ENCODE measurements at places on chromosomes 3 and 15.

- H3K27me3 ChIP-seq, result no peaks in the 10 kb centered on the region
- no peak overlapping the region for H3K27ac ChIP-seq
- no peak for DNase-seq
- no peak overlapping the region for H3K4me3 ChIP-seq
- H3K36me3 ChIP-seq, result no peaks in the 10 kb centered on the region
Observed at GRCh38 chr3:36401056-36401455, 20.8 kb downstream of the STAC start.

- H3K27ac ChIP-seq, result peak overlapping the region; percentile 23
- H3K36me3 ChIP-seq, result no peaks in the 10 kb centered on the region
- H3K27me3 ChIP-seq, result no peaks in the 10 kb centered on the region
- no peak overlapping the region for H3K4me3 ChIP-seq
Observed at GRCh38 chr3:71421820-71422566, 161.5 kb downstream of the FOXP1 start.

GRCh38 chr3:194053136-194053535 lies 82.8 kb upstream of the HES1 start:
- no peaks in the 10 kb centered on the region for H3K36me3 ChIP-seq
- H3K4me1 ChIP-seq, result no peaks in the 10 kb centered on the region
- H3K27ac ChIP-seq, result no peak overlapping the region
- H3K27me3 ChIP-seq, result no peaks in the 10 kb centered on the region

DNA sequence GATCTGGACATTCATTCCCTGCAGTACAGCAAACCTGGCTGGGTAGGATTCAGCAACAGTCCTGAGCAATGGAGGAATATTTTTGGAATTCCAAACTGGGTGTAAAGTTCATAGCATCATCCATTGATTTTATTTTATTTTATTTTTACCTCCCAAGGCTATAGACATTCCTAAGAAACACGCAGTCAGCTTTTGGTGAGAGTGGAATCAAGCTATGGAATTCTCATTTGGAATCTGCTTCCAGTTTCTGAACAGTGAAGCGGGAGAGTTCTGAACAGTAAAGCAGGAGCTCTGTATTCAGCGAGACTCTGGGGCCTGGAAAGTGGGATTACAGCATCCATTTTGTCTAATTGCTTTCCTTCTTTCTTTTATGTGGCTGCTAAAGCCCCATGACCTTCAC lies 1.4 kb upstream of the PDZRN3 start:
- H3K36me3 ChIP-seq, result no peaks in the 10 kb centered on the region
- peak overlapping the region; percentile 93 for H3K4me3 ChIP-seq
- H3K4me1 ChIP-seq, result no peaks in the 10 kb centered on the region

GRCh38 chr3:112881891-112882290 lies 35.2 kb upstream of the CD200R1L start:
- no peaks in the 10 kb centered on the region for H3K4me1 ChIP-seq
- no peaks in the 10 kb centered on the region for H3K36me3 ChIP-seq
- H3K27ac ChIP-seq, result no peak overlapping the region
- no peak overlapping the region for H3K4me3 ChIP-seq

GRCh38 chr15:89874926-89875564 lies 18.7 kb downstream of the AP3S2 start:
- no peaks in the 10 kb centered on the region for H3K4me1 ChIP-seq
- no peaks in the 10 kb centered on the region for H3K36me3 ChIP-seq
- peak; percentile 81 for DNase-seq
- no peaks in the 10 kb centered on the region for H3K27me3 ChIP-seq
- H3K27ac ChIP-seq, result no peak overlapping the region

DNA sequence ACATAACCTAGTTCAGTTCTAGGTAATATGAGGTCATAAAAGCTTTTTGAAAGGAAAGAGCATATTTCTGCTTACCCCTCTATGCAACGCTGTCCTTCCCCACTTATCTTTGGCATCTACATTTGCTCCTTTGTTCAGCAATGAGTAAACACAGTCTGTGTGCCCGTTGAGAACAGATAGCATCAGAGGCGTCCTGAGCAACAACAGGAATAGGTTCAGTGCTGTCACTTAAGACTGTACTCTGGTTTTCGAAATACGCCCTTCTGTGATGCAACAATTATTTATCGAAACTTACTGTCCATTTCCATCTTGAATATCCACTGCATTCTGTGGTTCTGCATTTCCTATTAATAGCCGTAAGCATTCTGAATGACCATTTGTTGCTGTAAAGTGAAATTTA lies 84.4 kb downstream of the BTD start:
- H3K4me1 ChIP-seq, result no peaks in the 10 kb centered on the region
- H3K27ac ChIP-seq, result no peak overlapping the region
- H3K27me3 ChIP-seq, result no peaks in the 10 kb centered on the region

GRCh38 chr3:174700736-174701135 lies 158.4 kb upstream of the NAALADL2 start:
- no peaks in the 10 kb centered on the region for H3K36me3 ChIP-seq
- H3K4me3 ChIP-seq, result no peak overlapping the region
- no peaks in the 10 kb centered on the region for H3K27me3 ChIP-seq
- no peaks in the 10 kb centered on the region for H3K4me1 ChIP-seq
- no peak overlapping the region for H3K27ac ChIP-seq

GRCh38 chr15:65044724-65045481 lies at the start of gene SLC51B:
Gene SLC51B, plus strand, starts transcription at chr15:65045387. Its CDS starts 4,618 bp downstream, at chr15:65050005.
- H3K4me3 ChIP-seq, result no peak within 1 kb of the TSS
- no peaks in the 10 kb centered on the region for H3K27me3 ChIP-seq
- no peak within 1 kb of the TSS for H3K27ac ChIP-seq
- no peaks in the 10 kb centered on the region for H3K36me3 ChIP-seq
- no peaks in the 10 kb centered on the region for H3K4me1 ChIP-seq

GRCh38 chr3:177449360-177450006 lies 252.2 kb upstream of the TBL1XR1 start:
- no peak overlapping the region for H3K4me3 ChIP-seq
- H3K27ac ChIP-seq, result peak overlapping the region; percentile 46

DNA sequence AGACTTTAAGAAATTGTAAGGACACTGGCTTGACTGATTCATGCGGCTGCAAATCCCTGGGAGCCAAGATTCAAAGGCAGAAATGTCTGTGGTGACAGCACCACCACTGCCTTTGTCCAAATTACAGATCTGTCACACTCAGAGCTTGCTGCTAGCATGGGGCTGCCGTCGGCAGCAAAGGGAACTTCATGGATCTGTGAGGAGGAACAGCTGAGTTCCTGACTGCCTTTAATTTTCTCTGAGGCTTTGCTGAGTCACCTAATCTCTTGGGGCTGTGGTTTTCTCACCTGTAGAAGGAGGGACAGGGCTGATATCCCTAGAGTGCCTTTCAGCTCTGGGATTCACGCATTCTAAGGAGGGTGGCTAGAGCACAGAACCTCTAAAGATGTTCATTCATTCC lies 4.1 kb upstream of the PAK6 start:
- H3K36me3 ChIP-seq, result no peaks in the 10 kb centered on the region
- H3K27me3 ChIP-seq, result no peaks in the 10 kb centered on the region
- no peak overlapping the region for H3K27ac ChIP-seq
- peaks cover 5% of the 10 kb centered on the region for H3K4me1 ChIP-seq

GRCh38 chr3:40226636-40227035 lies 82.9 kb upstream of the EIF1B start:
- H3K4me3 ChIP-seq, result no peak overlapping the region
- no peaks in the 10 kb centered on the region for H3K4me1 ChIP-seq
- H3K27me3 ChIP-seq, result no peaks in the 10 kb centered on the region
- DNase-seq, result no peak

DNA sequence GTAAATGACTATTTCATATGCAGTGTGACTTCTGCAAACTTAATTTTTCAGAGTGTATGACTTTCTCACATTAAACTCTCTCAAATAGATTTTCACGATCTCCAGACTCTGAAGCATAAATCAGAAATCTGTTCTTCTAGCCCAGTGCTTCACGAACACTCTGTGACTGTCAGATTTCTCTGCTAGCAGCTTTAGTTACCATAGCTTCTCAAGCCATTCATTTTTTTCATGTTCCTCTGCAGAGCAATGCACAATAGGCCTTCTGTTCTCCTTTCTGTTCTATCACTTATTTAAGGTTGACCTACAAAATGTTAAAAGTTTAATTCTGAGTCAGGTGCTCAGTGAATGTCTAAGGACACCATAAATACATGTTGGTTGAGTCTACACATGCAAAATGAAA lies 1102.2 kb downstream of the TUSC7 start:
- no peaks in the 10 kb centered on the region for H3K36me3 ChIP-seq
- H3K27me3 ChIP-seq, result no peaks in the 10 kb centered on the region
- H3K27ac ChIP-seq, result no peak overlapping the region
- no peaks in the 10 kb centered on the region for H3K4me1 ChIP-seq

GRCh38 chr3:196016485-196016884 lies 65.4 kb downstream of the TFRC start:
- H3K36me3 ChIP-seq, result no peaks in the 10 kb centered on the region
- no peak for DNase-seq
- H3K4me1 ChIP-seq, result no peaks in the 10 kb centered on the region
- H3K4me3 ChIP-seq, result no peak overlapping the region
- no peaks in the 10 kb centered on the region for H3K27me3 ChIP-seq

DNA sequence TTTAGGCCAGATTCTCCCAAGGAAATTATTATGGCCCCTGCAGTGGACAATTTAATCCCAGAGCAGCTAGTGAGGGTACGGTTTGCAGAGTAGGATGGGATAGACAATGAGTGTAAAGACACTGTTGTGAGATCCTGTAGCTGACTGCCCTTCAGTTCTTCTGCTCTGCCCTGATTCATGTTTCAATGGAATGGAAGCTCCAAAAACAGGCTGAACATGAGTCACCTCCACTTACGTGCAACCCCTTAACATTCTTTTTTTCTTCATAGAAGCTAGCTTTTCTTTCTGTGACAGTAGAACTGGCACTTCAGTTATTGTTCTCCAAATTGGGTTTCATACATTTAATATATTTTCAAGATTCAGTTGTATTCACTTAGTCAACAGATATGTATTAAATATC lies 32.1 kb downstream of the CLDN18 start:
- no peak overlapping the region for H3K4me3 ChIP-seq
- H3K27ac ChIP-seq, result no peak overlapping the region
- no peaks in the 10 kb centered on the region for H3K36me3 ChIP-seq
- no peak for DNase-seq

DNA sequence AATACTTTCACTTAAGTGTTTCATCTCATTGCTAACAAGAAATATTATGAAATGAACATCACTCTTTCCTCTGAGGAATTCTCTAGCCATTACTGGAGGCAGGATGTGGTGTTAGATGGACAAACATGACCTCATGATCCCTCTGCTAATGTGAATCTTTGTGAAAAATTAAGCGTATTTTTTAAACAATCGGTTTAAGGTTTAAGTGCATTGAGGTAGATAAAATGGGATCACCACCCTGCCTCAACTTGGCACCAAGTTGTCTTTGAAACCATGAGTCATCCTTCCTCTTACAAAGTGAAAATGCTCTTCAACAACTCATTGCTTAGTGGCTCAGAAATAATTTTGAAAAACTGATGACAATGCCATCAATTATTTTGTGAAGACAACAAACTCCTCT lies 76.0 kb upstream of the DCBLD2 start:
- H3K27ac ChIP-seq, result no peak overlapping the region
- no peak overlapping the region for H3K4me3 ChIP-seq
- H3K36me3 ChIP-seq, result no peaks in the 10 kb centered on the region
- DNase-seq, result no peak
- H3K4me1 ChIP-seq, result no peaks in the 10 kb centered on the region

DNA sequence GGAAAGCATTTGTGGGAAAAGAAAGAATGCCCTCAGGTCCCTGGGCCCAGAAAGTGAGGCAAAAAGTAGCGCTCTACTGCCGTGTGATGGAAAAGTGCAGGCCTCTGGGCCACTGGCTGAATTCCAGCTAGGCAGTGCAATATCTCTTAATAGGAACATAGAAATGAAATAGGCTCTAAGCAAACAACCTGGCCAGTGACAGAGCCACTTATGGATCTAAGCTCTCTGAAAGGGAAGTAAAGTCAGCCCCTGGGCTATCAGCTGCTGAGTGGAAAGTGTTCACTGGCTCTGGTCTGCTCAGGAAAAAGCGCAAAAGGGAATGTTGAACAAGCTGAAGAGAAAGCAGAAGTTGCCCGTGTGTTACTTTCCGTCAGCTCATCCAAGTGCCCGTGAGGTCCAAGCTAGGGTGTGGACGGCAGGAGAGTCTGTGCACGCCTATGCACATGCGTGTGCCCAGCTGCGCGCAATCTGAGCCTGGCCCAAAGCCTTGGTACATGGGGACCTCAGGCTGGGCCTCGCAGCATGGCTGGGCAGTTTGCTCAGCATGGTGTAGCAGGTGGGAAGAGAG lies 74.0 kb upstream of the RAD18 start:
- no peaks in the 10 kb centered on the region for H3K36me3 ChIP-seq
- H3K27me3 ChIP-seq, result no peaks in the 10 kb centered on the region
- H3K4me1 ChIP-seq, result no peaks in the 10 kb centered on the region
- DNase-seq, result no peak
- no peak overlapping the region for H3K4me3 ChIP-seq

- H3K4me1 ChIP-seq, result no peaks in the 10 kb centered on the region
- no peaks in the 10 kb centered on the region for H3K27me3 ChIP-seq
- peak within 1 kb of the TSS; percentile 91 for H3K4me3 ChIP-seq
- peak within 1 kb of the TSS; percentile 93 for H3K27ac ChIP-seq
Observed at GRCh38 chr3:124887177-124887931, at the start of gene ITGB5. Gene ITGB5, minus strand, starts transcription at chr3:124887365. Its CDS starts 365 bp downstream, at chr3:124887000.

- no peaks in the 10 kb centered on the region for H3K4me1 ChIP-seq
- no peak for DNase-seq
- no peak overlapping the region for H3K27ac ChIP-seq
- H3K27me3 ChIP-seq, result no peaks in the 10 kb centered on the region
- H3K4me3 ChIP-seq, result no peak overlapping the region
Observed at GRCh38 chr3:62332835-62333244, 40.5 kb downstream of the FEZF2 start.

DNA sequence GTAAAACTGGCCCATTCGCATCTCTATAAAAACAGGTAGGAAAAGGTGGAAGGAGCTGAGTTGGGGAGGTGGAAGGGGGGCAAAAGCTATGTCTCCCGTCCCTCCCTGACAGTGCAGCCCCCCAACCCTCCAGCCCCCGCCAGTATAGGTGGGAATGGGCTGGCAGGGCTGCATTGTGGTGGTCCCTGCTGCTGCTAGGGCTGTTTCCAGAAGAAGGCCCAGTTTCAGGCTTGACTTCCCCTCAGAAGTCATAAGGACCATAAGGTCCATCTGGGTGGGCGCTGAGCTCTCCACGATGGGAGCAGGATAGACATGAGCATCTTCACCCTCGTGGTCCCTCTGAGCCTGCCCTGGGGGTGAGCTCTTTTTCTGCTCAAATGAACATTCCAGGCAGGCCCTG lies 44.2 kb downstream of the APBA2 start:
- DNase-seq, result no peak
- H3K27me3 ChIP-seq, result no peaks in the 10 kb centered on the region
- H3K36me3 ChIP-seq, result no peaks in the 10 kb centered on the region
- H3K4me3 ChIP-seq, result no peak overlapping the region
- no peak overlapping the region for H3K27ac ChIP-seq
